HS-27A (cell line): ENCODE measurements at places on chromosomes 7 and 10.

DNA sequence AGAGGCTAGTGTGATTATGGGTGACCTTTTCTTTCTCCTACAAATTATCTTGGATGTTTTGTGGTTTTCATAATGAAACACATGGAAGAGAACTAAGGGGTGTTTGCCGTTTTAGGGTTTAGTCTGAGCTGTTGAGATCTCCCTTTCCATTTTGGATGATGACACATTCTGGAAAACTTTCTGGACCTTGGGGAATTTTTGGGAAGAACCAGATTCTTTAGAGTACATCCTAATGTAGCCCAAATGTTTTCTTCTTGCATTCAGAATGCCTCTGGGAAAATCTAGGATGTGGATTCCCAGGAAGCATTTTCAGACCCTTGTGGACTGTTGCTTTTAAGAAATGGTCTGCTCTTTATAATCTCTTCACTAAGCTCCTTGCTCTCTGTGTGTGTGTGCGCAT lies 165.7 kb downstream of the SORCS3 start:
- DNase-seq = no peak

DNA sequence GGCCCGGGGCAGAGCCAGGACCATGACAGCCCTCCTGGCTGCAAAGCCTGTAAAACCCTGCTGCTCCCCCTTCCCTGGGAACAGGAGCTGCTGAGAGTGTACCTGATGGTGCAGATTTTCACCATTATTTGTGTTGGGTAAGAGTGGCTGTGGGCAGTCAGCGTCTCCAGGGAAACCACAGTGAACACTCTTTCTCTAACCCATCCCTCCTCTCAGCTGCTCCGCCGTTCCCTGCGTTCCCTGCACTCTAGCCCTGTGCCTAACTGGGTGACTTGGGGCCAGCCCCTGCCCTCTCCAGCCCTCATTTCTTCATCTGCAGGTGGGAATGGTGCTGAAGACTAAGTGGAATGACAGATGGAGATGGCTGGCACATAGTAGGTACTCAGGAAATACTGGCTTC lies 75.9 kb upstream of the PCBD1 start:
- no peak for DNase-seq

GRCh38 chr10:75450075-75450445 lies 18.6 kb downstream of the LRMDA start:
- no peak for DNase-seq

- no peak for DNase-seq
Measured at GRCh38 chr10:89668386-89669071, 23.5 kb upstream of the PANK1 start.

- DNase-seq = no peak
Measured at GRCh38 chr10:102159051-102159597, 6.9 kb downstream of the NOLC1 start.
